IMR-90 (cell line): ENCODE measurements at places on chromosomes 2 and 18. TPM values are rescaled to one million over a fixed set of nuclear protein-coding genes. Genes with fewer than 3 reads are reported as not detected.

- DNase-seq: no peak
These were observed 368.2 kb downstream of the CDH2 start for GRCh38 chr18:27808683-27809082.

- DNase-seq: no peak
These were observed 10.4 kb downstream of the LRPPRC start for GRCh38 chr2:43985359-43985758.

- DNase-seq: peak; percentile 56
These were observed 169.1 kb upstream of the THUMPD2 start for GRCh38 chr2:39948016-39948719.

Gene CNTNAP5
- total RNA-seq: not detected in 2 replicates

Gene CHST10
- total RNA-seq: 8.3 and 8.6 TPM in 2 replicates

Gene DSG4
- not detected in 2 replicates for total RNA-seq

DNA sequence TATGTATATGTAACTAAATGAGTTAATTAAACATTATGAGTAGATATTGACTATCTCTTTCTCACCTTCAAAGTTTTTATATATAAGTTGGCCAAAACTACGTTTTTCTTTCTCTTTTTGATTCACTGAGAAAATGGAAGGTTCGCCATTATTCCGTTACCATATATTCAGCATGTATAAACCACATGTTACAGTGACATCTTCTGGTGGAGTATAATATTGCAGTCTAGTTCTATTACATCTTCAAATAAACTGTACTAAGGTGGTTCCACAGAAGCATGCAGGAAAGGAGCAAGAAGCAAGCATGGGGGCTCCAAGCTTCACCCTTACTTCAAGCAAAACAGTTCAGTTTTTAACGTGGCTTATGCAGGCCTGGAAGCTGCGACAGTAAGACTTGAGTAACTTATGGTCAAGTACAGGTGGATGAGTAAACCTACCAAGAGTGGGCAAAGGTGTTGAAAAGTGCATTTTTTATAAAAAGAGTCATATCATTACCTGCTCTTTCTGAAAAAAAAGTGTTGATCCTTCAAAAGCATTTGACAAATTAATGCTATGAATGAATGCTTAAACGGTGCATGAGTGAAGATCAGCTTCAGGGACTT is 129.8 kb upstream of the RAB6C start:
- peak; percentile 78 for DNase-seq

Gene SLC30A3
- total RNA-seq: under 0.01 TPM in 1 of 2 replicates, not detected in the other

- peak; percentile 23 for DNase-seq
These were observed 40.7 kb downstream of the TCF7L1 start for GRCh38 chr2:85173909-85174308.

DNA sequence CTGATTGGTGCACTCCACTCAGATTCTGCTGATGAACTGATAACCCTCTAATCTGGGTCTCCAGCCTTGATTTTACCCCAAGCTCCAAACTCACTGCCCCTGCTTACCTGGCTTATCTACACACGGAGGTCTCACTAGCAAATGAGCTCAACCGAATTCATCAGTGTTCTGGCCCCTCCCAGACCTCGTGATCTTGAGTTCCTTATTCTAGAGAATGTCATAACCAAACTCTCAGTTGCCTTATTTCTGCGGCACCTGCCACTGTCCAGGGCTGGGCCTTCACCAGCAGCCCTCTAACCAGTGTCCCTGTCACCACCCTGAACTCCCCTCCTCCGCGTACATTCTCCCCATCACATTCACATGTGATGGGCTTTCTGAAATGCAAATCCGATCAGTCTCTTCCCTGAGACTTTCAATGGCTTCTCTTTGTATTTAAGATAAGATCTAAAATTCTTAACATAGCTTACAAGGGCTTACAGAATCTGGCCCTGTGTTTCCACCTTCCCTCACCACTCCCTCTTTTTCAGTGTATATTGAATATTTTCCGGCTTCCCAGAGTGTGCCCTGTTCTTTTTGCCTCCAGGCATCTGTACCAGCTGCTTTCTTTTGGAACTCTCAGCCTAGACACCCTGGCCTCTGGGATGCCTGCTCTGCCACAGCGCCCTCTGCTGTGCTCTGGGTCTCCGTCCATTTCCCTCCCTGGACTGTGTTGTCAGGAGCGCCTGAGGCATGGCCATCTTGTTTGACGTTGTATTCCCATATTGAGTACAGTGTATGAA is 31.1 kb downstream of the NAB1 start:
- peak; percentile 21 for DNase-seq

GRCh38 chr18:59072727-59073421 is 66.8 kb upstream of the SEC11C start:
- no peak for DNase-seq

DNA sequence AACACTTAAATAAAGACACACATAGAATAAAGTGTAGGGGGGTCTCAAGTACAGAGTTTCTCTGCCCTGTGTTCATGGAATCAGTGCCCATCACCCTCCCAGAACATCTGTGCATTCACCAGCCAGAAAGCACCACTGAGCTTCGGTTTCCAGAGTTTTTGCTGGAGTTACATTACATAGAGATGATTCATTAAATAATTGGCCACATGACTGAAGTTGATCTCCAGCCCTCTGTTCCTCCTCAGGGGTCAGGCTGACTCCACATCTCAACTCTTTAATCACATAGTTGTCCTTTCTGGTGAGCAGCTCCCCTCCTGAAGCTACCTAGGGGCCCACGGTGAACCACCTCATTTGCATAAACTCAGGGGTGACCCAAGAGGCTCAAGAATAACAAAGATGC is 129.8 kb downstream of the METTL4 start:
- DNase-seq: peak; percentile 16

GRCh38 chr2:184141866-184142265 is 456.5 kb upstream of the ZNF804A start:
- DNase-seq: no peak

DNA sequence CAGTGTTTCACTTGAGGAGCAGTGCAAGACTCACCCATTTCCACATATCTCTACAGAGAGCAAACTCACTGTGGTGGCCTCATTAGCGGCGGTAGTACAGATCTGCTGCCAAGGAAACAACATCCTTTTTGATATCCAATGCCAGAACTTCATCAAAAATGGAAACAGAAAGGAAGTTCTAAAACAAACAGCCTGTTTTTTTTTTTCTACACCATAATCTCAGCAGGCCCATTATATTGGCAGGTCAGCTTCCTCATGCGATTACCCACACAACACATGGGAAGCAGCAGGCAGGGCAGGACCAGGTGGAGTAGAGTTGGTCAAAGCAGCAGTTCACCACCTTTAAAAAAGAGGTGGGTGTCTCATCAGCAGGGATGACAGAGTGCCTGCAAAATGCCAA is 678.9 kb upstream of the CELF4 start:
- DNase-seq: no peak

Gene MBD1
- 31.7 TPM in 2 replicates for total RNA-seq

DNA sequence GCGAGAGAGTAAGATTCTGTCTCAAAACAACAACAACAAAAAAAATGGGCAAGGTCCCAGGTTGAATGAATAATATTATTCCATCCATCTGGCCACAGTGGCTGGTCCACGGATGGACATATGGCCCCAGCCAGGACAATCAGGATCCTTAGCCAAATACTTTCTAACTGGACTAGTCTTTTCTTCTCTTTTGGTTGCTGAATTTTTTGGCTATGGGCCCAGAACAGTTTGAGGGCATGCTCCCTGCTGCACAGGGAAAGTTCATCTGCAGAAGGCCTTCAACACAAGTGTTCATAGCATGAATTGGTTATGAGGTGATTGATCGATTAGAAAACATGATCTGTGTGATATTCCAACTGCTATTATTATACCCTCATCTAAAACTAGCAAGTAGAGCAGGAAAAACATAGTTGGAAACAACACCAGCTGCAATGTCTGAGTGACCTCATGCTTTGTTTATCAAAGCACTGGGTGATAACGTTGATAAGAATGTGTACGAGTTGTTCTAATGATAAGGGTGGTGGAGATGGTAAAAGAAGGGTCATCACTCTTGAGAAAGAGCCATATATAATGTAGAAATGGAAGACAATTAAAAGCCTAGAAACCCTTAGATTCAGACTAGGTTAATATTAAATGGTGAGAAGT is 47.8 kb upstream of the RNF103 start:
- peak; percentile 16 for DNase-seq

Gene CERKL
- under 0.01 TPM in 1 of 2 replicates, not detected in the other for total RNA-seq

DNA sequence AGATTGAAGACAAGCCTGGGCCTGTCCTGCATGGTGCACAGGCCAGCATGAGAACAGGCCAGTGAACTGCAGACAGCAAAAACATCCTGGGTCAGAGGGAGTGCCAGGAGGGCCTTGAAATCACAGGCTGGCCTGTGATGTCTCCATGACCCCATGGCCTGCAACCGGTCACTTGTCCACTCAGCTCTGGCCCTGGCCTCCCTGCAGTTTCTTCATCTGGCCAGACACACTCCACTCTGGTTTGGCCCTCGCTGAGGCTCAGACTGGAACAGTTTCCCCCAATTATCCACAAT is 12.6 kb downstream of the CYRIA start:
- no peak for DNase-seq

DNA sequence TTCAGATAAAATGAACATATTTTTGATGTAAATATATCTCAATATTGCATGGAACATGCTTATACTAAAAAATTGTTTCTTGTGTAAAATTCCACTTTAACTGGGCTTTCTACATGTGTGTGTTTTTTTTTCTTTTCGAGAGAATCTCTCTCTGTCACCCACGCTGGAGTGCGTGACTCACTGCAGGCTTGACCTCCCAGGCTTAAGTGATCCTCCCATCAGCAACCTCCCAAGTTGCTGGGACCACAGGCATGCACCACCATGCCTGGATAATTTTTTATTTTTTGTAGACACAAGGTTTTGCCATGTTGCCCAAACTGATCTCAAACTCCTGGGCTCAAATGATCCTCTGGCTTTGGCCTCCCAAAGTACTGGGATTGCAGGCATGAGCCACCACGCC is 254.6 kb downstream of the LOXHD1 start:
- DNase-seq: peak; percentile 49

Gene ARHGAP25
- total RNA-seq: 0.28 and 0.36 TPM in 2 replicates

Gene KCNE4
- total RNA-seq: 6.6 and 8.3 TPM in 2 replicates

- no peak for DNase-seq
These were observed 93.0 kb downstream of the STPG4 start for GRCh38 chr2:47061944-47062678.

DNA sequence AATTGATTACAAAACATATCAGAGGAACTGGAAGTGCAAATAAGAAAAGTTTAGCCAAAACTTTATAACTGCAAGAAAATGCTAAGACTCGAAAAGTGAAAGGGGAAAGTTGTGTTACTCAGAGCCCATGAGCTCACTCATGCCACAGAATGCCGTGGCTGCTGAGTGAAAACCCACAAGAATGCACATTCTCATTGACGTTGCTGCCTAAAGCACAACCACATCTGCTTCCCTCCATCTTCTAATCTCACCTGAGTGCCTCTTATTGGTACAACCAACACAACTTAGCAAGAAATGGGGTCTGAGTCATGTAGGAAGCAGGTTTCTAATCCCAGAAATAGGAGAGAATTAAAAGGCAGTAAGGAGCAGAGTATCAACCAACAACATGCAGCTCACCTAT is 259.7 kb downstream of the LNPK start:
- DNase-seq: peak; percentile 55

GRCh38 chr2:42249887-42250286 is 80.7 kb downstream of the EML4 start:
- no peak for DNase-seq
